ENCODE measurements at places on chromosomes 1 and 21. TPM values are rescaled to one million over a fixed set of nuclear protein-coding genes. Genes with fewer than 3 reads are reported as not detected.
A peak's percentile ranks its signal among the peaks of the same experiment; 100 is the strongest.

- no peak for DNase-seq
- H3K36me3 ChIP-seq, result peaks cover 1% of the 10 kb centered on the region
- peaks cover 4% of the 10 kb centered on the region for H3K27me3 ChIP-seq
- H3K4me1 ChIP-seq, result no peaks in the 10 kb centered on the region
- no peak overlapping the region for H3K27ac ChIP-seq
- H3K4me3 ChIP-seq, result no peak overlapping the region
Observed at GRCh38 chr1:22575532-22576149, 12.4 kb downstream of the EPHA8 start.

DNA sequence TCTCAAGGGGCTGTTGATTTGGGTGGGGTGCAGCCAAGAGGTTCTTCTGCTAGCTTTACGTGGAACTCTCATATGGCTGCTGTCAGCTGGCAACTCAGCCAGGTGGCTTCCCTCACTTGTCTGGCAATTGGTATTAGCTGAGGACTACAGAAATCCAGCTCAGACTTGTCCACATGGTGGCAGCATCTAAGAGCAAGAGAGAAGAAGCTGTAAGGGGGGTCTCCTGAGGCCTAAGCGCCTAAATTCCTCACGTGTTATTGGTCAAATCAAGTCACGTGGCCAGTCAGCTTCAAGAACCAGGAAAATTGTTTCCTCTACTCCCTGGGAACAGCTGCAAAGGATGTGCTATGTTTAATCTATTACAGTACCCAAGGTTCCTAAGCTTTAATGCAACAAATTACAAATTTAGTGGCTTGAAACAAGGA, 4.2 kb upstream of the DYRK3 start:
- H3K4me3 ChIP-seq, result no peak overlapping the region
- H3K27me3 ChIP-seq, result peaks cover 24% of the 10 kb centered on the region

DNA sequence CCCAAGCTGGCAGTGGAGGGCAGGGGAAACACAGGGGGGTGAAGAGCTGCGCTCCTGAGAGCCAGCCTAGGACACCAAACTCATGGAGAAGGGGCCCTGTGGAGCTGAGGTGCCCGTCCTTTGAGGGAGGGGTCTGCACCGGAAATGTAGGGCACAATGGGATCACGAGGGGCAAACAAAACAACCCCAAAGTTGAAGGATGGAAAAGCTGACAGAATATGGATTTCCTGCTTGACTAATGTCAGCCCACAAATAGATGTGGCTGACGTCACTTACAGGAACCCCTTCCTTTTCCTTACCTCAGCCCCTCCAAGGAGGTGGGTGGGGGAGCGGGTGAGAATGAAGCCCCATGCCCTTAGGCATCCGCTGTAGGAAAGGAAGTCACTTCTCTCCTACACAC, 110.9 kb downstream of the KCNN3 start:
- peak overlapping the region; percentile 66 for H3K4me3 ChIP-seq
- peaks cover 9% of the 10 kb centered on the region for H3K27me3 ChIP-seq

- H3K27ac ChIP-seq, result no peak overlapping the region
- peaks cover 16% of the 10 kb centered on the region for H3K36me3 ChIP-seq
- no peak for DNase-seq
- H3K4me1 ChIP-seq, result no peaks in the 10 kb centered on the region
- no peak overlapping the region for H3K4me3 ChIP-seq
Observed at GRCh38 chr1:162590101-162590500, 28.6 kb downstream of the UAP1 start.

DNA sequence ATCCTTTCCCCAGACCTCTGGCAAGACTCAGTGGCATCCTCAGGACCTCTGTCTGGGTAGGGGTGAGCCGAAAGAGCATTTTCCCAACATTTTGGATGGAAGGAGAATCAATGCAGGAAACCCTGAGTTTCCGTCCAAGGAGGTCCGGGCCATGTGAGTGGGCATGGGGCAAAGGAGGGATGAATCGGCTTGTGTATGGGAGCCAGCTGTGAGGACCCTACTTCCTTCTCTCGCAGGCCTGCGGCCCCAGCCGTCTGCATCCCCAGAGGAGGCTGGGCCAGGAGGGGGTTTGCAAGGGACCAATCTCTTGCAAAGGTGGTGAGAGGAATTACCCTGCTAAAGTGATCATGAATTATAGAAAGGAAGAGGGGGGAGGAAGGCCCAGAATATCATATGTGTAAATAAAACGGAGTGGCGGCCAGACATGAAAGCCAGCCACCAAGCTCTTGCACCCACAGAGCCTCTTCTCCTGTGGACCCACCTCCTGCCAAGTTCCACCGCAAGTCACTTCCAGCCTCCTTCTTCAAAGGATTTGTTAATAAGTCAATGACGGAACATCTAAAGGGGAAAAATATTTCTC, 48.2 kb upstream of the POU3F1 start:
- H3K36me3 ChIP-seq, result no peaks in the 10 kb centered on the region
- no peak overlapping the region for H3K4me3 ChIP-seq
- H3K27ac ChIP-seq, result no peak overlapping the region
- H3K27me3 ChIP-seq, result peaks cover 25% of the 10 kb centered on the region
- DNase-seq, result no peak

DNA sequence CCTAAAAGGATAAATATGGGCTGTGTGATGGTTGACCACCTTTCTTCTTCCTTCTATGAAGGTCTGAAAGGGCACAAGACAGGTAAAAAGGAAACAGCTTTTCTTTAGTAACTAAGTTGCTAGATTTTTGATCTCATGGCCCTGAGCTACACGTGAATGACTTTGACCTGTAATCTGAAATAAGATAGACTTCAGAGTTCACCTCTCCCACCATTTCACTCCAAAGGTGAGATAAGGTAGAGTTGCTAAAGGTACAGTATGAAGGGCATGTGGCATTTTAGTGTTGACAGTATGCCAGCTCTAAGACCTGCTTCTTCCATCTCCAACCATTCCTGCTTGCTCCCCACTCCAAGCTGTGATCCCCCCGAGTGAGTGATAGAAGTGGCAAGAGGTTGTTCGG, 25.8 kb upstream of the C8B start:
- no peak for DNase-seq
- H3K27ac ChIP-seq, result no peak overlapping the region
- no peaks in the 10 kb centered on the region for H3K36me3 ChIP-seq
- peaks cover 3% of the 10 kb centered on the region for H3K27me3 ChIP-seq
- H3K4me1 ChIP-seq, result no peaks in the 10 kb centered on the region

DNA sequence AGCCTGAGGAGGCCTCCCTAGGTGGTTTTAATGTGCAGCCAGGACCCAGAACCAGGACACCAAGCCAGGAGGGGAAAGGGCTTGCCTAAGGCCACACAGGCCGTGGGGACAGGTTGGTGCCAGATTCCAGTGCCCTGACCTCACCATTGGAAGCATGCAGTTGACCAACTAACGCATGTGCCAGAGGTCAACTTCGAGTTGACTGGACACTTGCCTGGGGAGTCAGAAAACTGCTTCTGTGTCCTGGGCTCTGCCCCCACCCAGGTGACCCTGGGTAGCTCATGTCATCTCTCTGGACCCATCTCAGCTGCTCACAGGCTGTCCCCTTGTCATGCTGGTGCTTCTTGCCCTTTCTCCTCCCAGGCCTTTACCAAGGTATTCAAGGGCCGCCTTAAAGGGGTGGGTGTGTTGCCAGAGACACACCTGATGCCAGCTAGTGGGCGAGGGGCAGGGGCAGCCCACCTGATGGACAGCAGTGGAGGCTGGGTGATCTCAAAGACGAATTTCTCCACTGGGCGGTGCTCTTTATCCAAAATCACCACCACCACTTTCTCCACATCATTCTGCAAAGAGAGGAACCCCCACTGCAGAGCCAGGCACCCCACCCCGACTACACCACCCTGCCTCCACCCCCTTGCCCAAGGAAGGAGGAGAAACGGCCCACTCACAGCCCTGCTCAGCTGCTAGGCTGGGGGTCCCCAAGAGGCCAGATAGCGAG, 4.4 kb downstream of the MAD2L2 start:
- H3K4me3 ChIP-seq, result no peak overlapping the region
- H3K27ac ChIP-seq, result no peak overlapping the region
- no peak for DNase-seq
- peaks cover 15% of the 10 kb centered on the region for H3K36me3 ChIP-seq
- no peaks in the 10 kb centered on the region for H3K27me3 ChIP-seq

- H3K4me3 ChIP-seq, result no peak overlapping the region
- DNase-seq, result no peak
- no peak overlapping the region for H3K27ac ChIP-seq
Observed at GRCh38 chr1:93502571-93502970, 54.7 kb downstream of the FNBP1L start.

GRCh38 chr1:229941831-229942230, 125.2 kb upstream of the GALNT2 start:
- H3K4me1 ChIP-seq, result no peaks in the 10 kb centered on the region
- H3K27ac ChIP-seq, result no peak overlapping the region
- DNase-seq, result no peak
- peaks cover 14% of the 10 kb centered on the region for H3K27me3 ChIP-seq
- H3K36me3 ChIP-seq, result no peaks in the 10 kb centered on the region

- no peak overlapping the region for H3K27ac ChIP-seq
- no peaks in the 10 kb centered on the region for H3K36me3 ChIP-seq
- no peaks in the 10 kb centered on the region for H3K27me3 ChIP-seq
- H3K4me1 ChIP-seq, result no peaks in the 10 kb centered on the region
Observed at GRCh38 chr1:4546911-4547310, 107.5 kb upstream of the AJAP1 start.

- no peaks in the 10 kb centered on the region for H3K4me1 ChIP-seq
- DNase-seq, result no peak
- H3K27me3 ChIP-seq, result peaks cover 6% of the 10 kb centered on the region
- no peak overlapping the region for H3K27ac ChIP-seq
- no peak overlapping the region for H3K4me3 ChIP-seq
Observed at GRCh38 chr1:78712467-78713051, 62.9 kb downstream of the IFI44 start.

GRCh38 chr1:244322791-244323521, 128.8 kb downstream of the ADSS2 start:
- H3K36me3 ChIP-seq, result peaks cover 5% of the 10 kb centered on the region
- peaks cover 5% of the 10 kb centered on the region for H3K27me3 ChIP-seq

GRCh38 chr1:67333603-67334002, 25.9 kb downstream of the IL12RB2 start:
- DNase-seq, result no peak
- H3K27ac ChIP-seq, result peak overlapping the region; percentile 93
- peaks cover 66% of the 10 kb centered on the region for H3K4me1 ChIP-seq

DNA sequence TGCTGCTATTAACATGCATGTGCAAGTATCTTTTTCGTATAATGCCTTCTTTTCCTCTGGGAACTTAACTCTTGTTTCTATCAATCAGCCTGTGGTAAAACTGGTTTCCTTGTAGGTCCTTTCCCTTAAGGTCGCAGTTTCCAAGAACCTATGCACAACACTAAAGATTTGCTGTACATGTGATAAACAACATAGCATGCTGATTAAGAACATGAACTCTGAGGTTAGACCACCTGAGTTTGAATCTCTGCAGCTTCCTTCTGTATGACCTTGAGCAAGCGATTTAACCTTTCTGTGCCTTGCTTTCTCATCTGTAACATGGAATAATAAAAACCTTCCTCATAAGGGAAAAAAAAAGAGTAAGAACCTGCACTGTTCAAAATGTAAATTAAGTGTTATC, 186.4 kb downstream of the RYR2 start:
- no peaks in the 10 kb centered on the region for H3K27me3 ChIP-seq
- no peak overlapping the region for H3K27ac ChIP-seq

GRCh38 chr1:184059887-184060286, 8.4 kb downstream of the TSEN15 start:
- peaks cover 38% of the 10 kb centered on the region for H3K36me3 ChIP-seq
- no peak overlapping the region for H3K27ac ChIP-seq
- H3K4me1 ChIP-seq, result peaks cover 2% of the 10 kb centered on the region
- no peak for DNase-seq
- H3K27me3 ChIP-seq, result no peaks in the 10 kb centered on the region

- peaks cover 14% of the 10 kb centered on the region for H3K36me3 ChIP-seq
- H3K27me3 ChIP-seq, result peaks cover under 1% of the 10 kb centered on the region
- DNase-seq, result no peak
- no peak overlapping the region for H3K27ac ChIP-seq
- H3K4me1 ChIP-seq, result peaks cover 12% of the 10 kb centered on the region
Observed at GRCh38 chr1:225914947-225915346, 9.1 kb downstream of the PYCR2 start.

DNA sequence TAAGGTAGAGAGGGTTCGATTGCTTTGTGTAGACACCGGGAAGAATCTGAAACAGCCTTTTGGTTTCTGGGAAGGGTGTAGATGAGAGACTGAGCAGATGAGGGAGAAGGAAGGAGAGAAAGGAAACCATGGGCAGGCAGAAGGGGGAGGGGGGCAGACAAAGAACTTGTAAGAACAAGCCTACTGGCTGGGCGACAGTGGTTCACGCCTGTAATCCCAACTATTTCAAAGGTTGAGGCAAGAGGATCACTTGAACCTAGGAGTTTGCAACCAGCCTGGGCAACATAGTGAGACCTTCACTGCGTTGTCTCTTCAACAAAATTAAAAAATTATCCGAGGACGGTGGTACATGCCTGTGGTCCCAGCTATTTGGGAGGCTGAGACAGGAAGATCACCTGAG, 106.2 kb downstream of the TM2D1 start:
- H3K36me3 ChIP-seq, result no peaks in the 10 kb centered on the region
- H3K4me1 ChIP-seq, result no peaks in the 10 kb centered on the region
- no peak overlapping the region for H3K4me3 ChIP-seq
- DNase-seq, result no peak
- peaks cover 2% of the 10 kb centered on the region for H3K27me3 ChIP-seq
- no peak overlapping the region for H3K27ac ChIP-seq

DNA sequence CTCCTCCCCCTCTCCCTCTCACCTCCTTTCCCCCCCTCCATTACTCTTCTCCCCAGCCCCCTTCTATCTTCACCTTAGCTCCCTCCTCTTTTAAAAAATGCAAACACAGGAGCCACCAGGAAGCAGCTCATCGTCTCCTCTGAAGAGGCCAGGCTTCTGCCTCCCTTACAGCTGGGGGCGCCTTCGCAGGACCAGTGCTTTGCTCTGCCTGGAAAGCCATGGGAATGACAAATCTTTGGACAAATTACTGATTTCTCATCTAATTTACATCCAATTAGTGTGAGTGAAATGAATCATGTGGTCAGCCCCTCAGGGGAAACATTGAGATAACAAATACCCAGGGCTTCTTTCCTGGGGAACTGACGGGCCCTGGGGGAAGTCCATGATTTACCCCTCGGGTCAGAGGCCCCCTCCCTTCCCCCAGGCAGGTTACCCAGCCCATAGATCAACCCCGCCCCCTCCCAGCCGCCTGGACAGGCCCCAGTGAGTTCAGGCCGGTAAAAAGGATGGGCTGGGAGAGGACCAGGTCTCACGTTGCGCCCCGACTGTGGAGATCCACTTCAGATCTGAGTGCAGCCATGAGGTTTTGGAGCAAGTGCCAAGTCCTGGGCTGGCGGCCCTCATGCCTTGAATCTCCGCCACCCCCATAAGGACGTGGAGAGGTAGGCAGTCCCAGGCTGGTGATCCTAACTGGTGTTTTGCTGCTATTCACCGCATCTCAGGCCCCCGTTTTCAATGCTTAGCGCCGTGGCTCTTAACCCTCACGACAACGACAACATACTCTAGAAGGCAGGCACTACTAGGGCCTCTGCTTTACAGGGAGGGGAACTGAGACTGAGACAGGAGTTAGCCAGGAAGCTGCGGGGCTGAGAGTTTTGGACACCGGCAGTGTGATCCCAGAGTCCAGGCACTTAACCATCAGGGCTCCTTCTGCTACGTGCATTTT, 300.8 kb downstream of the RRAGC start:
- H3K4me1 ChIP-seq, result peaks cover 45% of the 10 kb centered on the region
- no peaks in the 10 kb centered on the region for H3K36me3 ChIP-seq
- peaks cover 65% of the 10 kb centered on the region for H3K27me3 ChIP-seq
- no peak for DNase-seq
- peak overlapping the region; percentile 81 for H3K27ac ChIP-seq

The CD48 gene
- 379 TPM for total RNA-seq

The FOXO6 gene
- total RNA-seq, result not detected

The OR2M3 gene
- total RNA-seq, result not detected

The PCBP3 gene
- total RNA-seq, result 1.2 TPM

The KIF1B gene
- 13.9 TPM for total RNA-seq

Measured in activated naive CD8-positive, alpha-beta T cell treated with anti-CD3 and anti-CD28 coated beads, Interleukin-2, amount 10 ng/mL, durations not matched to agents 7 days and 5 days (primary cell).